Bronchial smooth muscle cell (primary cell): ENCODE measurements at places on chromosomes 12 and 14. TPM values are rescaled to one million over a fixed set of nuclear protein-coding genes. Genes with fewer than 3 reads are reported as not detected.

PTCSC3 gene
- total RNA-seq: not detected in 2 replicates

BEGAIN gene
- total RNA-seq: 0.17 TPM in 1 of 2 replicates, not detected in the other

MYF5 gene
- total RNA-seq: not detected in 2 replicates

BBOF1 gene
- total RNA-seq: 4.6 and 6.9 TPM in 2 replicates

JAG2 gene
- 2.4 and 2.7 TPM in 2 replicates for total RNA-seq

PTGDR gene
- 0.16 and 0.17 TPM in 2 replicates for total RNA-seq

CD27 gene
- total RNA-seq: 0.34 TPM in 1 of 2 replicates, not detected in the other

RGS6 gene
- not detected in 2 replicates for total RNA-seq

OS9 gene
- total RNA-seq: 186 and 554 TPM in 2 replicates

INSM2 gene
- not detected in 2 replicates for total RNA-seq

YY1 gene
- total RNA-seq: 29.6 and 34.8 TPM in 2 replicates

KLRC2 gene
- 0.43 TPM in 1 of 2 replicates, not detected in the other for total RNA-seq

CCDC175 gene
- not detected in 2 replicates for total RNA-seq

AJUBA gene
- 18.0 and 18.1 TPM in 2 replicates for total RNA-seq

GCH1 gene
- total RNA-seq: 1.1 and 2.3 TPM in 2 replicates

PYGL gene
- 37.8 and 66.0 TPM in 2 replicates for total RNA-seq

ASCL1 gene
- total RNA-seq: not detected in 2 replicates

SERPINA9 gene
- total RNA-seq: not detected in 2 replicates

FLRT2 gene
- total RNA-seq: 0.77 and 9.3 TPM in 2 replicates

PDZRN4 gene
- under 0.01 TPM in 1 of 2 replicates, not detected in the other for total RNA-seq

SLC25A29 gene
- 17.7 and 24.5 TPM in 2 replicates for total RNA-seq

NUAK1 gene
- 1.9 and 2.2 TPM in 2 replicates for total RNA-seq
